ENCODE measurements at places on chromosomes 16 and 17. TPM values are rescaled to one million over a fixed set of nuclear protein-coding genes. Genes with fewer than 3 reads are reported as not detected.

The TBC1D3L gene
- 17.0 TPM for total RNA-seq

The HEATR9 gene
- not detected for total RNA-seq

The THOC6 gene
- total RNA-seq: 28.6 TPM

The ABCC12 gene
- 0.12 TPM for total RNA-seq

The ZG16B gene
- total RNA-seq: not detected

The CD300LF gene
- total RNA-seq: not detected

The RASL10B gene
- total RNA-seq: 4.8 TPM

The BAIAP3 gene
- total RNA-seq: 4.0 TPM

The PYY gene
- total RNA-seq: not detected

The PRRT2 gene
- 71.4 TPM for total RNA-seq

The RCVRN gene
- not detected for total RNA-seq

The KCNH6 gene
- 0.03 TPM for total RNA-seq

The TPSB2 gene
- total RNA-seq: not detected

The PFAS gene
- 64.6 TPM for total RNA-seq

- H3K4me1 ChIP-seq: no peaks in the 10 kb centered on the region
- no peak overlapping the region for H3K27ac ChIP-seq
- H3K4me3 ChIP-seq: peak overlapping the region; percentile 55
- no peaks in the 10 kb centered on the region for H3K36me3 ChIP-seq
Observed at GRCh38 chr17:49229805-49230600, 584 bp downstream of the PHOSPHO1 start.

- H3K27ac ChIP-seq: no peak overlapping the region
- H3K36me3 ChIP-seq: no peaks in the 10 kb centered on the region
- peaks cover 12% of the 10 kb centered on the region for H3K4me1 ChIP-seq
- no peaks in the 10 kb centered on the region for H3K27me3 ChIP-seq
Observed at GRCh38 chr17:49214676-49215360, 4.3 kb downstream of the ABI3 start.

DNA sequence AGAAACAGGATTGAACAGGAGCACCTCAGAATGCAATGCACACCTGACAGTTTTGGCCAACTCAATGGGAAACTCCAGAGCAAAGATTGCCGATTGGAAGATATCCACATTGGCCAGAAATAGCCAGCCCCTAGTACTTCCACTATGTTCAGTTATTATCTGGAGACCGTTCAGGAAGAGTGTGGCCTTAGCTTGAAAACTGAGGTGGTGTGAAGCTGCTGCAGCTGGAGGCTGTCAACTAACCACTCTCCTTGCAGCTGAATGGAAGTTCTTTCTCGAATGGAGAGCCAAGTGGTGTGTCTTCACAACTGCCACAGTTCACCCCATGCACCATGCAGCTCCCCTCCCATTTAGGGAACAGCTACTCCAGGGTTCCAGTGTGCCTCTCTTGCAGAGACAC is 61.9 kb upstream of the DHX40 start:
- no peak for DNase-seq
- no peak overlapping the region for H3K4me3 ChIP-seq
- H3K27me3 ChIP-seq: no peaks in the 10 kb centered on the region
- H3K4me1 ChIP-seq: peaks cover 7% of the 10 kb centered on the region
- H3K36me3 ChIP-seq: no peaks in the 10 kb centered on the region

DNA sequence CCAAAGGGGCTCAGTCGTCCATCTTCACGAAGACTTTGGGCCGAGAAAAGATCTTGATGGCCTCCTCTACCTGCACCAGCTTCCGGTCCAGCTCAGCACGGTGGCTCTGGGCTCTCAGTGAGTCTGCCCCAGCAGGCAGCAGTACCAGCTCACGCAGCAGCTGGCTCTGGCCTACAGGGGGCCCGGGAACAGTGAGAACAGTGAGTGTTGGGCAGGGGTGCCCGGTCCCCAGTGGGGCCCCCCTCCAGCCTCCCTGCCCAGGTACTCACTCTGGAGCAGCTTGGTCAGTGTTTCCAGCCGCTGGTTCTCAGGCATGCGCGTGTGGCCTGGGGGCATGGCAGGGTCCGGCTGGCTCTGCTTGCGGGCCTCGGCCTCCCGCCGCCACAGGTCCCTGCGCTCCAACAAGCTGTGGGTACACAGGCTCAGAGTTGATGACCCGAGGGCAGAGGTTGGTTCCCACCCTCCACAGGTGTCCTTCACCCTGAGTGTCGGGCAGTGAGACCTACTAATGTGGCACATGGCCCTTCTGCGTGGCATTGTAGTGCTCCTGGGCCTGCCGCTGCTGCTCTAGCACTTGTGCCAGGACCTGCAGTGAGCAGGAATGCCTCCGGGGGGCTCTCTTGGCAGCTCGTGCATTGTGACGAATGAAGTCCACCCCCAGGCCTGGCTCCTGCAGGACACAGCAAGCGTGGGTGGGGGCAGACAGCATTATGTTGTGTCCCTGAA is 2.6 kb downstream of the PARD6A start:
- H3K27me3 ChIP-seq: peaks cover 8% of the 10 kb centered on the region
- H3K4me1 ChIP-seq: peaks cover 22% of the 10 kb centered on the region
- H3K36me3 ChIP-seq: no peaks in the 10 kb centered on the region
- H3K27ac ChIP-seq: no peak overlapping the region
- peak; percentile 55 for DNase-seq

DNA sequence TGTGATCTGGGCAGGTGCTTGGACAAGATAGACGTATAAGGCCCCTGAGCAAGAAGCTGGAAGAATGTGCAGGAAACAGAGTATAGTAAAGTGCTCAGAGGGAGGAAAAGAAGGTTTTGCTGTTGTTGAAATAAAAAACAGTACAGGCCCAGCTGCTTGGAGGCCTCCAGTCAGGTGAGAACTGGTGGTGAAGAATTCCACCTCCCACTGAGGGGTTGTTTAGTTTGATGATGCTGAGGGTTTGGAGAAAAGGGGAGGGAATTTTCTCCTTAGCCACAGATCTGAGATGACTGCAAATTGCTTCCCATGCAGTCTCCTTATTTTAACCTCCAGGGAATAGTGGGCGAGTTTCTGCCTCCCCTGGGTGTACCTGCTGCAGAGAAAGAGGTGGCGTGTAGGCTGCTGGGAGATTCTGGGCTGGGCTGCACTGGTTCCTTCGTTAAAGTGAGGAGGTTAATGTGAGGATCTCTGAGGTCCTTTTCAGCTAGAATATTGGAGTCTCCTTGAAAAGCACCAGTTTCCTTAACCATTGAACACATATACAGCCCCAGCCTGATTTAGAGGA is 25.8 kb downstream of the SMPD3 start:
- no peaks in the 10 kb centered on the region for H3K36me3 ChIP-seq
- no peaks in the 10 kb centered on the region for H3K4me1 ChIP-seq
- DNase-seq: no peak
- no peak overlapping the region for H3K27ac ChIP-seq
- no peak overlapping the region for H3K4me3 ChIP-seq
- H3K27me3 ChIP-seq: no peaks in the 10 kb centered on the region

DNA sequence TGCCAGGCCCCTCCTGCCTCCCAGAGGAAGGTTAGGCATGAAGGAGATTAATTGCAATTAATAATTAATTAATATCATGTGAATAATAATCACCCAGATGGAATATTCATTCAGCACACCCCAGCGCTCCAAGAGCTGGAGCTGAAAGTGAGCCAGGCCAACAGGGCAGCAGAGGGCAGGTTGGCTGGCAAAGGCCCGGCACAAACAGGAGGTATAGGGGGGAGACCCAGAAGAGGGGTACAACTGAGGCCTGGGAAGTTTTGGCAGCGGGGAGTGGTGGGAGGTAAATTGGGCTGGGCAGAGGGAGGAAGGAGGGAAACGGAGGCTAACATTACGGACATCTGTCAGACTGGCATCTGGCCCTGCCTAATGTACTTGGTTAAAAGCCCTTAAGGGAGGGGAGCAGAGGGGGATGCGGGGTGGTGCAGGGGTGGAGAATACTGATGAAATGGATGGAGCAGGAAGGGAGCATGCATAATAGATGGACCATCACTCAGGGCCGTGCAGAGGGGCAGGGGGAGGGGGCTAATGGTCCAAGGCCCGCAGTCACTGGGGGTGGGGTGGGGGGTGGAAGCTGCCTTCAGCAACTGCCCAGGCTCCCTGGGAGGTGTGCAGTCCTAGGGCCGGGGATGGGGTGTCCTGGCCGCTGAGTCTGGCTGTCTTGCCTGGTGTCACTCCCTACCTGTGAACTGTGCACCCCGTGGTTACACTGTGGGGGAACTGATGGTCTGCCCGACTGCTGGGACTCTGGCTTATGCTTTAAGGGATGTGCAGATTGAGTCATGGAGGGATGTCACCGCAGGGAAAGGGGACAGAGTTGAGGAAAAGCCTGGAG is 1.9 kb downstream of the ADAM11 start:
- H3K27ac ChIP-seq: no peak overlapping the region
- H3K27me3 ChIP-seq: peaks cover 44% of the 10 kb centered on the region
- no peak for DNase-seq
- H3K36me3 ChIP-seq: no peaks in the 10 kb centered on the region

GRCh38 chr17:64339516-64340490 is 50.9 kb downstream of the PECAM1 start:
- no peak for DNase-seq
- H3K27ac ChIP-seq: no peak overlapping the region
- peaks cover 19% of the 10 kb centered on the region for H3K4me1 ChIP-seq
- no peak overlapping the region for H3K4me3 ChIP-seq

DNA sequence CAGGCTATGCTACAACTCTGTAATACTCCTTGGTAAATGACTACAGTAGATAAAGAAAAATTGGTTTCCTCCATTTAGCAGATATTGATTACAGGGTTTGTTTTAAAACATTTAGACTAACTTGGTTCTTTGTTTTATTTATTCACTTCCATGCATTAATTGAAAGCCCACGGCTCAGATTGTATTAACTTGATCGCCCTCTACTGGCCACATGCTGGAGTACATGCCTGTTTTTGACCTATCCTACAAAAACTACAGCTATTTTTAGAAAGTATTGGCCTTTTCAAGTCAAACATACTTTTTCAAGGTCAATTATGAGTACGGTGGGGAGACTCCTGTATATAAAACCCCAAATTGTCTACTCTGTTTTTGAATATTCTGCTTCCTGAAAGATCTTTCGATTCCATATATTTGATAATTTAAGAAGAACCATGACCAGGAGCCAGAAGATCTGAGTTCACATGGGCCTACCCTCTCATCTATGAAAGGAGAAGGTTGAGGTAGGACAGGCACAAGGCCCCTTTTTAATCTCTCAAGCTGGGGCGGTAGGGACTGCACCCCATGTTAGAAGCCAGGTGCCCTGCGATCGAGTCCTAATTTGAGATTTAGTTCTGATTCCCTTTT is 51.8 kb downstream of the CA10 start:
- H3K27me3 ChIP-seq: no peaks in the 10 kb centered on the region
- no peak overlapping the region for H3K27ac ChIP-seq
- peaks cover 7% of the 10 kb centered on the region for H3K4me1 ChIP-seq
- DNase-seq: peak; percentile 67
- H3K4me3 ChIP-seq: no peak overlapping the region

GRCh38 chr17:81845361-81845760 is 10.5 kb upstream of the PPP1R27 start:
- H3K36me3 ChIP-seq: no peaks in the 10 kb centered on the region
- DNase-seq: no peak
- no peaks in the 10 kb centered on the region for H3K27me3 ChIP-seq
- no peaks in the 10 kb centered on the region for H3K4me1 ChIP-seq
- H3K4me3 ChIP-seq: no peak overlapping the region

- H3K4me1 ChIP-seq: peaks cover 30% of the 10 kb centered on the region
- H3K27me3 ChIP-seq: no peaks in the 10 kb centered on the region
- DNase-seq: peak; percentile 46
Observed at GRCh38 chr17:58329035-58329809, 627 bp upstream of the TSPOAP1 start.

DNA sequence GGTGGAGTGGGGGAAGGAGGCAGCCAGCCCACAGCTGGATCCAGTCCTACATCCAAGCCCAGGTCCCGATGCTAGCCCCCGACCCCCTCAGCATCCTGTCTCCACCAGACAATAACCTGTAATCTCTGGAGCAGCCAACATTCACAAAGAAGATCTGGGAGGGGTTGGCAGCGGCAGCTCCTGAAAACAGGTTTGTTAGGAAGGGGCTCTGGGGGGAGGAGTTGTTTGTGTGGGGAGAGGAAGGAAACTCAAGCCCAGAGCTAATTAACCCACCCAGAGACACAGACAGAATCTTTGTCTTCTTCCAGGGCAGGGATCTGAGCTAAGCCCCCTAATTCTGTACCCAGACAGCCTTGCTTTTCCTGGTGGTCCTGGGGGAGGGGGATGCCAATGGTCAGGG is 4.6 kb upstream of the C17orf113 start:
- DNase-seq: peak; percentile 67
- peaks cover 25% of the 10 kb centered on the region for H3K27me3 ChIP-seq
- peak overlapping the region; percentile 7 for H3K4me3 ChIP-seq
- peaks cover 30% of the 10 kb centered on the region for H3K4me1 ChIP-seq
- H3K36me3 ChIP-seq: no peaks in the 10 kb centered on the region

GRCh38 chr17:50221864-50222545 is 20.6 kb upstream of the COL1A1 start:
- H3K36me3 ChIP-seq: no peaks in the 10 kb centered on the region
- H3K4me3 ChIP-seq: no peak overlapping the region
- no peak for DNase-seq
- no peaks in the 10 kb centered on the region for H3K27me3 ChIP-seq

GRCh38 chr16:29757950-29758466 is 12.2 kb upstream of the C16orf54 start:
- no peaks in the 10 kb centered on the region for H3K36me3 ChIP-seq
- H3K27me3 ChIP-seq: no peaks in the 10 kb centered on the region
- H3K4me1 ChIP-seq: no peaks in the 10 kb centered on the region
- H3K4me3 ChIP-seq: no peak overlapping the region
